ENCODE measurements at places on chromosomes 5 and 9.

DNA sequence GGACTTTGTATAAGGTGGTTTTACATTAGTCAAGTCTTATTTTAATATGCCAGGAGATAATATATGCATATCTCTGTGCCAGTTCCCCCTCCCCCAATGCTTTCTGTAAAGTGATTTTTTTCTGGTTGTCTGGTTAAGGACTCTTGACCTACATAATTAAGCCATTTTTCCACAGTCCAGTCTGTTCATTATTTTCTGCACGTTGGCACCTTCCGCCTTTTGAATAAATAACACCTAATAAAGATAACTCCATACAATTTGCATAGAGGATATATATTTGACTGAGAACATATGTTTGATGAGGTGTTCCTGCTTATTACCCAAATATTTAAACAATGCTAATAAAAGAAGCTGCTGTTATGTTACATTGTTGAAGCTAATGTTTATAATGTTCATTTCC, 320.9 kb downstream of the DMAC1 start:
- no peak for DNase-seq

GRCh38 chr5:92513067-92513466, 1068.0 kb downstream of the NR2F1-AS1 start:
- no peak for DNase-seq

DNA sequence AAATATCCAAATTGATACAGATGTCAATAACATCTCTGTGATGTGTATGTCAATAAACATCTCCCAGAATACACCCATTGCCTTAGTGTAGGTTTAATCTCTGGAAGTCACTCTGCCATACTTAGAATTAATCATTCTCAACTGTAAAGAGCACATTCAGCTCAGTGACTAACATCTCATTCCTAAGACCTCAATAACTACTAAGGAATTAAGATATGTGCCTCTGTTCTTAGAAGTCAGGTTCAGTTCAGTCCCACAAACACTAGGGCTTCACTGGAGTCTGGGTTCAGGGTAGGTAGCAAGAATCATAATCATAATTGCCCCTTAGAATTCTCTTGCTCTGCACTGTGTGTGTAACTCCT, 31.7 kb downstream of the UGCG start:
- no peak for DNase-seq

GRCh38 chr5:35461530-35461929, 156.1 kb upstream of the SPEF2 start:
- no peak for DNase-seq

DNA sequence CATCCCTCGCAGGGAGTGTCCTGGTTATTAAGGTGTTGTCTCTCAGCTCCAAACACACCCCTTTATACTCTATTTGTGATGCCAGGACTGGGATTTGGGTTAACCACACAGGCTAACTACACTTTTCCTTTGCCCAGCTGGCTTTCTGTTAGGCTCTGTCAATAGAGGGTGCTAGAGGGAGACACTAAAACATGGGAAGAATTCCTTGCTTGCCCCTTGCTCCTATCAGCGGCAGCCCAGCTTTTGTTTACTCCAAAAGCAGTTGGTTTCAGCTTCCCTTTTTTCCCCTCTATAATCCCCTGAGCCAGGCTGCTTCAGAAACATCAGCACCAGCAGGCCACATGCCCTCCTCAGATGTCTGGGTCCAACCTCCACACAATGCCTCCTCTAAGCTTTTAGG, 297.1 kb downstream of the KCTD16 start:
- peak; percentile 69 for DNase-seq

DNA sequence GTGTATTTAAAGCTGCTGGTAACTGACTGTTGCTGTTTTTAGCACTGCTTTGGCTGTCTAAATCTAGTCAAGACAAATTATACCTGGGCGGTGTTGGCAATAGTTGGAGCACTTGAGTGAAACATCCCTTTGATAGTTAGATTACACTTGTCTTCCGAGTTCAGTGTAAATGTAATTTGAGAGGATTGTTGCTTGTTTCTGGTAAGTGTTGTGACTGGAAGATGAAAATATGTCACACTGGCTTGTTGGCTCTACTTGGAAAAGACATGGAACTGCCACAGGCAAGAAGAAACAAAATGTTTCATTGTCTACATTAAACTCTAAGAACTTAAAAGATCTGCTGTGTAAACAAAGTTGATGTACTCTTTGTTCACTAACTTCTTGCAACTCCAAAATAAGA, 49.2 kb upstream of the PTPRD start:
- DNase-seq, result no peak

DNA sequence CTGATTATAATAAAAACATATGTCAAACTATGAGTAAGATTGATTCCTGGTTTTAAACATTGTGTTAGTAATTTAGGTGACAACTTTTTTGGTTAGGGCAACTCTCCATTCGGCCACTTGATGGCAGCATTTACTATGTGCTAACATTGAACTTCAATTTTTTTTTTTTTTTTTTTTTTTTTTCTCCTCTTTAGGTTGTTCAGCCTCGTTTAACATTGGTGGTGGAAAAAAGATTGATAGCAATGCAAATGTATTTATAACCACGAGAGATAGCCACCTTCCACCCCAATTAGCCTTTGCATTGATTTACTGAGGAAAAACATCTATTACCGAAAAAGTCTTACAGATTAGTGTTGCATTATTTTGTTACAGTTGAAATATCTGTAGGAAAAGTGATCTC, 159.1 kb downstream of the CSNK1G3 start:
- peak; percentile 43 for DNase-seq

DNA sequence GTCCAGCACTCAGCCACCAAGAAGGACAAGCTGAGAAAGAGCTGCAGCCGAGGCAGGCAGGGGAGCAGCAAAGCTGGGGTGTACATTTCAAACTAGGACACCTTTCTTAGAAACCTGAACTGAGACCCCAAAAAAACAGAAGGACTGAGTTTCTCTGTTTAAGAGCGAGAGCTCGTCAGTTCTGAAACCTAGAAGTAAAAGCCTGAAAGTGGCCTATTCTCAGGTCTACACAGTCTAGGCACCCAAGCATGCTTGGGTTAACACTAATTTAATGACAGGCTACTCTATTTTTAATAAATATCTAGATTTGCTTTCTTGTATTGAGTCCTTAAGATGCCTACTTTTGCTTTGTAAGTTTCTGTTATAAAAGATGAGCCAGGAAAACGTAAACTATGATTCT, 49.0 kb upstream of the TLE4 start:
- DNase-seq, result no peak

DNA sequence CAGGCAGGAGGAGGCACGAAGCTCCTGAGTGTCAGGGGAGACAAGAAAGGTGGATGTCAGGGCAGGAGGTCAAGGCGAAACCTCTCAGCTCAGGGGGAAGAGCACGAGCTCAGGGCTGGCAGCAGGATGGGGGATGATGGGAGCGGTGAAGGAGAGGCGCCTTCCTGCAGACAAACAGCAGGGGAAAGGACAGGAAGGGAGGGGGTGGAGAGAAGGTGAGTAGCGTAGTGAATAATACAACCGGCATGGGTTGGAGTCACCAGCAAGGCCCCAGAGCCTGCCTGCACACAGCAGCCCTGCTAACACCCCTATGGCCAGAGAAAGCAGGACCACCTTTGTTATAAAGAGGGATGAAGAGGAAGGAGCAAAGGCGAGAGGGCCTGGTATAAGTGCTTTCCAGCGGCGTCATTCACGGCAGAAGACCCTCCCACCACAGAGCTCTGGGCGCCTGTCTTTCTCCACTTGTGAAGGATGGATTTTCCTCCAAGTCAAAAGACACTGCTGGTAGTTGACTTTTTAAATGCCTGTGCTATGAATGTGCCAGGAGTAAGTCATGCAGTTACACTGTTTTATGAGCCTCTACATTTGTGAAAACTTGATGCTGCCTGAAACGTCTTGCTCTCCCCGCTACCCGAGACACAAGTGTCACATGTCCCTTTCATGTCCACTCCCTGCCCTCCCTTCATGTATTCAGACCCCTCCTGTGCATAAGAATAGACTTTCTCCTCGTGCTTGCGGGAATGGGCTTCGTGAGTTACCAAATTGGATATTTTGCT, 84.8 kb upstream of the IRX1 start:
- no peak for DNase-seq

DNA sequence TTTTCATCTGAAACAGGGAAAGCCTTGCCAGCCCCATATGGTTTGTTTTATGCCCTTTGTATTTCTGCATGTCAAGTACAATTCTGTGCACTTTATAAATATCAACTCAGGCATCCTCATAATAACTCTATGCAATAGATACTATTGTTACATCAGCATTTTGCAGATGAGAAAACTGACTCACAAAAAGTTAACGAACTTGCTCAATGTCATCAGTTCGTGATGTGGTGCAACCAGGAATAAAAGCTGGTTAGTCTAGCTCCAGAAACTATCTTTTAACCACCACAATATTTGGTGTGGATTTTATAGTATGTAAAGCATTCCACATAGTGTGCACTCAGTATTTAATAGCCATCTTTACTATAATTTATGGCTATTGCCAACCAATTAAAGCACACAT, 134.9 kb downstream of the MRPS30 start:
- no peak for DNase-seq

DNA sequence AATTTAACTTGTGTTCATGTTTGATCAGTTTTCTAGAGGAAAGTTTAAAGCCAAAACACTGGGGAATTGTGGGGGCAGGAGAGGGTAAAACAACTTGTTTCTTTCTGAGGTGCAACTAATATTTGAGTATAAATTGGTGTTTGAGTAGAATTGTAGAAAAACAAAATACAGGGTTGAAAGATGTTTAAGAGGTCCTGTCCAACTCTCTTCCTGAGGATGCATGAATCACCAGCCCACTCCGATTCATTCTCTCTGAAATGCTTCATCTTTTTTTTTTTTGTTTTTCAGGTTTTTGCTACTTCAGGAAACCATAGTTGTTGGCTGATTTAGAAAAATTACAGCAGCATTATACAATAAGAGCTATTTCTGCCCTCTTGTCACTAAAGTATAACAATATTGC, 42.4 kb upstream of the TMC1 start:
- no peak for DNase-seq

DNA sequence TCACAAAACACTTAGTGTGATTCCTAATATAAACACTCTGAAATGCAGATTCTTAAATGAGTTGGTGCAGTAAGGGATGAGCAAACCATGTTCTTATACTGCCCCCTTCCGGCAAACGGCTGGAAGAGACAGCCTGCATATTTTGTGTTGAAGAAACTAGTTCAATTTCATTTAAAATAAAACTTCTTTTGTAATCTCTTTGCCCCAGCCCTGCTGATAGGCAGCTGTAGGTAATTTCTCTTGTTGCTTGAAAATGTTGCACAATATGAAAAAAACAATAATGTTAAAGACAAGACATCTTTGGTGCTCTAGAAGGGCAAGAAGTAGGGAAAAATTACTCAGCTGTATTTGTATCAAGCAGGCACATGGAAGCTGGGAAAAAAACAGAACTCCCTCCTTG, 89.7 kb upstream of the CCNG1 start:
- DNase-seq, result peak; percentile 60

DNA sequence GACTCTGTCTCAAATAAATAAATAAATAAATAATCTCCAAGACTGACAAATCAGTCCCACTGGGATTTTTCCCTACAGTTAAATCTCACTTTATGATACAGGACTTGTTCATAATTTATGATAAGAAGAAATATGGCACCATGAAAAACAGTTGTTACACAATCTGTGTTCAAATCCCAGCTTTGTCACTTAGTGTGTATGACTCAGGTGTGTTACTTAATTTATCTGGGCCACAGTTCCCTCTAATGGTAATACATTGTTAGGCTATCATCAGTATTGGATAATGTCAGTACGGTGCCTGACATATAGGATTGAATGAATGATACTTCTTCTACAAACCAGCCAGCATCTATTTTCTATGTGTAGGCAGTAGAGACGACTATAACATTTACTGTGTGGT, 23.1 kb downstream of the SLC36A3 start:
- DNase-seq, result no peak

DNA sequence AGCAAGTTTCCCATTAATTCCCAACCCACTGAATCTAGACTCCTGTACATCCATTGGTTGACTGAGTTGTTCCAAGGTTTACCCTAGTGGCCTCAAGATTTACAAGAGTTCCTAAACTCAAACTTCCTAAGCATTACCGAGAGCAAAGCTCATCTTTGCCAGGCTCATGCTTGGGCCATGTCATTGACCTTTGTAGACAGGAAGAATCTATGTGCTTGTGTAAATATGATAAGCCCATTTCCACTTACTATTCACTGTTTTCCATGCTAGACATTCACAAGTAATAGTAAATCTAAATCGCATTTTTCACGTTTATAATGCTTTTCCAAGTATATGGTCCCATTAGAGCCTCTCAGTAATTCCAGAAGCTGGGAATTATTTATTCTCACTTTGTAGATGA, 534.5 kb upstream of the CLINT1 start:
- no peak for DNase-seq

GRCh38 chr9:120856700-120857099, 14.0 kb upstream of the PSMD5 start:
- DNase-seq, result no peak

DNA sequence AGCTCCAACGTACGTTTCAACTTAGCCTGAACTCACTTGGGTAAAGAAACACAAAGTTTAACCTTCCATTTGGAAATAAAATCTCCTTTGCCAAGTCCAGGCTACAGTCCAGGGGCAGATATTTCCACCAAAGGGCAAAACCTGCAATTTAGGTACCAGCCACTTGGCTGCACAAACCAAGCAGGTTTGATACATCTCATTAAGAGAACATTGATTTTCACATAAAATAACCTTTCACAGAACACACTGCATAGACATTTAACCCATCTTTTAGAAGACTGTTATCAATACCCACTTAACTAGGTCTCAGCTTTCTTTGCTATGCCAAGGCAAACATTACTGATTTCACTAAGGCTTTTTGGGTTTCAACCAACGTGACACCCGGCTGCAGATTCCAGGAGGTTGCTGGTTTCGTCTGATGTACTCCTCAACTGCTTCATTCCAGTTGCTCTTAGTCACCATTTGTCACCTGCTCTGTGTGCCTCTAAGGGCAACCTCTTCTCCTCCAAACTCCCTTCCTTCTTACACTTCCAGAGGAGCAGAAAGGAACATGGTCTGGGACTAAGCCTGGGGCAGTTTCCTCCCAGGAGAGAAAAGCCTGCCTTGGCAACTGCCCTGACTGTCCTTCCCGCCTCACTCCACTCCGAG, 67.1 kb downstream of the EPB41L4B start:
- no peak for DNase-seq

All from D341Med (cell line).